Mesothelial cell of epicardium (in vitro differentiated cells): ENCODE measurements at places on chromosomes 1 and 21.

DNA sequence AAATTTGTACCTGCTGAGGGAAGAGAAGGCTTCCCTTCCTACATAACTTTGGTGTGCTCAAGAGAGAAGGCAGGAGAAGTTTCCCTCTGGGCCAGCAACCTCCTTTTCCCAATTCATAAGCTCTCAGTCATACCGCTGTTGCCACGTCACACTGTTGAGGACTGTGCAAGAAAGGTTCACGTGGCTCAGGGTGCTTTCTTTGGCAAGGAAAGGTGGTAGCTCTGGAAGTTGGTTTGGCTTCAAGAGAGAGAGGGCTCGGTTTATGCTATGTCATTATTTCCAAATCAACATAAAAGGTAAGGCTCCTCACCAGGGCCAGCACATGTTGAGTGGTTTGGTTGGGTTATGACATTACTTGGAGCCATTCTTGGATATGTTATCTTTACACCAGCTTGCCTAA, 77.3 kb downstream of the TNFSF18 start:
- no peak for DNase-seq

DNA sequence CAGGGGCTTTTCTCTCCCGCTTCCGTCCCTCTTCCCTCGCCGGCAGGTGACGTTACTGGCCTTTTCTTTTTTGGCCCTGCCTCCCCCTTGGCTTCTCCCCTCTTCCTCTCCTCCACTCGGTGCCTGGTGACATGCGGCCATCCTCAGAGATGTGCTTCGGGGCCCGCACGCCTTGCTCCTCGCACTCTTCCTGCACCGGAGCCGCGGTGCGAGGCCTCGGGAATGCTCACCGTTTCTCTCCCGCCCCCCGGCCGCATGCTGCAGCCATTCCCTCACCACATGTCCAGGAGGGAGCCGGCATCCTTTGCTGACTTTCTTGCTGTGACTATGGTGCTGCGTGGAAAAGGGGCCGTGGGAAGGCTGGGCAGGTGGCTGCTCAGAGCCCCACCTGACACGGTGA, 39.3 kb downstream of the PDE9A start:
- DNase-seq = no peak

DNA sequence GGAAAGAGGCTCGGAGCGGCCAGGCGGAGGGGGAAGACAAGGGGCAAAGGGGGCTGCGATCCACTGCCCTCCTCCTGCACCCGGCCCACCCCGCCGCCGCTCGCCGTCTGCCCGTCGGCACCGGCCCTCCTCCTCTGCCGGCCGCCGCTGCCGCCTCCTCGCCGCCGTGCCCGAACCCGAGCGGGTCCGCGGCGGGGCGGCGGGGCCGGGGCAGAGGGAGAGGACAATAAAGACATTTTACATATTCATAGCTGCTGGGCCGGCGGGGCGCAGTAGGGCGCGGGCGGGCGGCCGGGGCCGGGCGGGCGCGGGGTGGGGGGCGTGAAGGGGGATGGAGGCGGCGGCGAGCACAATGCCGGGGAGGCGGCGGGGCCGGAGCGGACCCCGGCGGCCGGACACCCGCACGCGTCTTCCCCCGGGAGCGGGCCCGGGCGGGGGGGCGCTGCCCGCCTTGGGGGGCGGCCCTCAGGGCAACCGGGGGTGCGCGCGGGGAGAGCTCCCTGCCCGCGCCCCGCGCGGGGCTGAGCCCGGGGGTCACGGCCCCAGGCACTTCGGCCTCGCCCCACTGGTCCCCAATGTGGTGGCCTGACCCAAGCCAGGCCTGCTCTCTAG, 546 bp downstream of the POU2F1 start:
- DNase-seq = peak; percentile 39

DNA sequence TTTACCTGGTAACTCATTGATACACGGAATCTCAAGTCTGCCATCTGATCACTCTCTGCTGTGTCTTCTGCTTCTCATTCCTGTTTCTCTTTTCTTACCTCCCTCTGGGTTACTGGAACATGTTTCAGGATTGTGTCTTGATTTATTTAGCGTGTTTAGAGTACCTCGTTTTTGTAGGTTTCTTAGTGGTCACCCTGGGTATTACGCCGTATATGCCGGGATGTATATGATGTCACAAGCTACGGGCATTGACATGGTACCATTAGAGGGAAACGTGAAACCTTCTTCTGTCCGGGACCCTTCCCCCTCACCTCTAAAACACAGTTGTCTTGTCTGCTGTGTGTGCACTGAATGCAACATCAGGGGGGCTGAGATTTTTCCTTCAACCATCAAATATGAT, 2.8 kb downstream of the ACTRT2 start:
- no peak for DNase-seq

GRCh38 chr1:210372491-210372890, 43.8 kb downstream of the HHAT start:
- no peak for DNase-seq

DNA sequence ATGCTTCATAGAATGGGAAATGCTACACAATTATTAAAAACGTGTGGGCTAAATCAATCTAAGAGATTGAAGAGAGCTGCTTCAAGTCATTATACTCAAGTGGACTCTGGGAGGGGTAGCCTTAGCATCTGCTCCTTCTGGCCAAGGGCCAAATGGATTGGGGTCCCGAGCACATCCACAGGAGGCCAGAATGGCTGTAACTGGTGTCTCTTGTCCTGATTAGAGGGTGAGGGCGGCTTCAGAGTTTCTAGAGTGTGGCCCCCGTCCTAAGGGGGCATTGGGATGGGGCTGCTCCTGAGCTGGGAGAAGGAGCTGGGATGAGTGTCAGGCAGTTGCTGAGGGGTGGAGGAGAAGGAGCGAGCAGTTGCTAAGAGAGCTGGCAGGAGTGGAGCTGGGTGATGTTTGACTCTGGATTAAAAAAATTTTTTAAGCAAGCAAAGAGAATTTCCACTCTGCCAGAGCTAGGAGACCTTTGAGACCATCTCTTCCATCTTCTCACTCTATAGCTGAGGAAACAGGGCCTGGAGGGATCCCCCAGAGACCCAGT, 71.3 kb upstream of the TLR5 start:
- DNase-seq = no peak

DNA sequence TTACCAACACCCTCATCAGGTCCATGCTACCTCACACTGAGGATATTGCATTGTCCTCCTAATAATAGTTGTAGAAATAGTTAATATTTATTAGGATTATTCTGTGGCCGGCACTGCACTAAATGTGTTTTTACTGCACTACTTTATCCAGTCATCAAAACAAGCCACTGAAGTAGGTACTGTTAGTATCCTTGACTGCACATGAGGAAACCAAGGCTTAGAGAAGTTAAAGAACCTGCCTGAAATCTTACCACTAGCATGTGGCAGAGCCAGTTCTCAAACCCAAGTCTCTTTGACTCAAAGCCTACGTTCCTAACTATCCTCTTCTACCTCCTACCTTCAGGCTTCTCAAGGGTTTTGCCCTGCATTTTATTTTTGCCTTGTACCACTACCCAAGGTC, 30.9 kb downstream of the FMO1 start:
- no peak for DNase-seq

DNA sequence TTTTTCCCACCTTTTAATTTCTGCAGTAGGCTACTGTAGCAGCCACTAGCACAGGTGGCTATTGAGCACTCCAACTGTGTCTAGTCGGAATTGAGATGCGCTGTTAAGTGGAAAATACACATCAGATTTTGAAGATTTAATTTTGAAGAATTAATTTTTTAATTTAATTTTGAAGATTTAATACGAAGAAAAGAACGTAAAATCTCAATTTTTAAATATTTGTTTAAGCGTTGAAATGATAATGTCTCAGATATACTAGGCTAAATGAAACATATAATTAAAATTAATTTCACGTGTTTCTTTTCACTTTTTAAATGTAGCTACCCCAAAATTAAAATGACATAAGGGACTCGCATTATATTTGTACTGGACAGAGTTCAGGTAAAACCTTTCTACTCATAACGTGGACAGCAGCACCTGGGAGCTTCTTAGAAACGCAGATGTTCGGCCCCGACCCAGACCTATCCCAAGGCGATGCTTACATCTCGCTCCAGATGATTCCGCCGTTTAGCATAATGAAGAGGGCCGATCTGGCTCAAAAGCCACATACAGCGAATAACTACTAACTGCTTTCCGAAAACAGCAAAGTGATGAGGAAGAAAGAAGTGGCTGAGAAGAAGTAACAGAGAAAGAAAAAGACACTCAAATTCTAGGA, 717 bp downstream of the CRYZL1 start:
- DNase-seq = no peak

GRCh38 chr1:36322786-36323635, 434 bp downstream of the EVA1B start:
- DNase-seq = no peak

DNA sequence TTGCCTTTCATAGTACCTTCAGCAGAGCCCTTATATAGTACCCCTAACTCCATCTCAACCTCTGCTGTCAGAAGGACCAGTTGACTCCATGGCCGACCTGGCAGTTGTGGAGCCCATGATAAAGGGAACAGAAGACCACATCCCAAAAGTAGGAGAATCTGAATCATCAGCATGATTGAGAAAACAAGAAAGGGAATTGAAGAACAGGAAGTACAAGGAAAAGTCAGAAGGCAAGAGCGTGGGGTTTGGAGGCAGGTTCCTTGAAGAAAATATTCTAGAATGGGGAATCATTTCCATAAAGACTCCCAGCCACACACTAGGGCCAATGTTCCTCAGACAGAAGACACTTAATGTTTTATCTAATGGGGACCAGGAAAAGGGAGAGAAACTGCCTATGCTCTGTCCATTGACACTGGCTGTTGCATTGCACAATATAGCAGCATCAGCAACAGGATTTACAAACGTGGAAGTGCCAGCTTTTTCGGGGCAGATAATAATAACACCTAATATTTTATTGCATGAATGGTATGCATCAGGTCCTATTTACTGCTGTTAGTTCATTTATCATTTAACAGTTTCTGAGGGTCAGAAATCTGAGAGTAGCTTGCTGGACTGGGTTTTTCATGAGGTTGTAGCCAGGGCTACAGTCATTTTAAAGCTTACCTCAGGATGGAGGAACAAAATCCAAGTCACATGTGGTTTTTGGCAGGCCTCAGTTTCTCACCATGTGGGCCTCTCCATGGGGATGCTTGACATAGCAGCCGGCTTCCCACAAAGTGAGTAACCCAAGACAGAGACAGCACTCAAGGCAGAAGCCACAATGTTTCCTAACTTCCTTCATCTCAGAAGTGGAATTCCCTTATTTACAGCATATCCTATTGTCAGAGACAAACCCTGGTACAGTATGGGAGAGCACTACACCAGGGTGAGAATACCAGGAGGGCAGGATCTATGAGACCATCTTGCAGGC, 483.4 kb downstream of the PLPP3 start:
- DNase-seq = no peak

DNA sequence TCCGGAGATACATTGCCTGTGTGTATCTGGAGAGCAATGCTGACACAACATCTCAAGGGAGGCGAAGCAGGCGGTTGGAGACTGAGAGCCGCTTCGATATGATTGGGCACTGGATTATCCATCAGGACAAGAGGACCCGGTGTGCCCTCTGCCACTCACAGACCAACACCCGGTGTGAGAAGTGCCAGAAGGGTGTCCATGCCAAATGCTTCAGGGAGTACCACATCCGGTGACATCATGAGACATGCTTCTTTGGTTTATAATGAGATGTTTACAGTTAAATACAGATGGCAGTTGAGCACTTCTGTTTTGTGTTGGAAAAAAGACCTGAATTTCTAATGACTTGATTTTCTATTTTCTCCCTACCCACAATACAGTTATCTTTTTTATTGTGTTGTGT, 12.1 kb downstream of the PGBD2 start:
- DNase-seq = no peak

GRCh38 chr1:191427593-191427992, 730.7 kb upstream of the RGS18 start:
- DNase-seq = no peak

DNA sequence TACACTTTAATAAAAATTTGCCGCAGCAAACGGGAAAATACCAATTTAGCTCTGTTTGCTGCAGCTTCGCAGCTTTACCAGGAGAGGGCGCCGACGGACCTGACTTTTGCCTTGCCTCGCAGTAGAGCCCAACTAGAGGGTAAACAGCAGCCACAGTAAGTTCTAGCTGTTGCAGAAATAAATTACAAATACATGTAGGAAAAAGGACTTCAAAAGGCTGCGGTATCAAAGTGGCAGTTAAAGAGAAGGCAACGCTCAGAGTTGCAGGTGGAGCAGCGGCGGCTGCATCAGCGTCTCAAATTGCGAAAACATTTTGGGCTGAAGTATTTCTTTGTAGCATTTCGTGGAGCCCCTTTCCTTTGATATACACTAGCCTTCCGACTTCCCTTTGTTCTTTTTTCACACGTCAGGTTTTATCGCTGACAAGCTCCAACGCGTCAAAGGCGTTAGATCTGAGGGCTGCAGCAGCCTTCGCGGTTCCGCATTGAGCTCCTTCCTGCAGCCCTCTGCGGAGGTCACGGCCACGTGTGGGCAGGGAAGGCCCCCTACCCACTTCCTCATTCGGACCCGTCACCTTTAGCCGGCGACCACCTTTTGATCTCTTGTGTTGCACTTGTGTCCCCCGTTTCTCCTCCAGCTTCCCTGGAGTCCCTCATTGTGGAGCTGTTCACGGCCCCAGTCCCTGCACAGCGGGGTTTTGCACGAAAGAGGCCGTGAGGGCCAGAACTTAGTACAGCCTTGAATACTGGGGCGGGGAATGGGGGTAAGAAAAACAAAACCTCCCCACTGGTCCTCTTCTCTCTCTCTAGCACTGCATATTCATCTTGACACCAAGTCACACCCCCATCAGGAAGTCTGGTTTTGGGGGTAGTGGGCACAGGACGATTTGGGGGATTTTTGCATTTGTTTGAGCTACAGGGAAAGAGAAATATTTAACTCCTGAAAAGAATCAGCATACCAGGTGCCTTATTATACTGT, 72.8 kb downstream of the S1PR1 start:
- peak; percentile 68 for DNase-seq

- no peak for DNase-seq
Measured at GRCh38 chr21:44855572-44855971, 17.9 kb downstream of the PTTG1IP start.

GRCh38 chr21:37232274-37233018, 34.7 kb downstream of the VPS26C start:
- no peak for DNase-seq

DNA sequence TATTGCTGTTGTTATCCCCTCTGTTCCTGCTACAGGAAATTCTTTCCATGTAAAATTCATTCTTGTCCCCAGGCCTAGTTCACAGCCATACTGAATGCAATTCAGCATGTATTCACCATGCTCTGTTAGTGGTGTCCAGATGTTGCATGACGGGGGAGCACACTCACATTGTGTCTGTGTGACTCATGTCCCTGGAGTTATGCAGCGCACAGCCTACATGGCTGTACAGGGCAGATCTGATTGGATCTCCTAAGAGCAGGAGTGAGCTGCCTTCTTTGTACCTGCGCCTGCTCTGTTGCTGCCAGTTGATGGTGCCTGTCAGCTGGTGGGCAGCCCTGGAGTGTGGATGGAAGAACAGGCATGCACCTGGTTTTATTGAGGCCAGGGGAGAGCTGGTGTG, 17.6 kb downstream of the HTR6 start:
- DNase-seq = no peak

GRCh38 chr21:45258466-45258865, 29.2 kb downstream of the POFUT2 start:
- no peak for DNase-seq
